Activated naive CD4-positive, alpha-beta T cell treated with anti-CD3 and anti-CD28 coated beads, Interleukin-2, amount 50 U/mL, for 16 hours (primary cell): ENCODE measurements at places on chromosomes 2 and 18.

- no peak for DNase-seq
Measured at GRCh38 chr2:15651367-15651727, 59.7 kb downstream of the DDX1 start.

DNA sequence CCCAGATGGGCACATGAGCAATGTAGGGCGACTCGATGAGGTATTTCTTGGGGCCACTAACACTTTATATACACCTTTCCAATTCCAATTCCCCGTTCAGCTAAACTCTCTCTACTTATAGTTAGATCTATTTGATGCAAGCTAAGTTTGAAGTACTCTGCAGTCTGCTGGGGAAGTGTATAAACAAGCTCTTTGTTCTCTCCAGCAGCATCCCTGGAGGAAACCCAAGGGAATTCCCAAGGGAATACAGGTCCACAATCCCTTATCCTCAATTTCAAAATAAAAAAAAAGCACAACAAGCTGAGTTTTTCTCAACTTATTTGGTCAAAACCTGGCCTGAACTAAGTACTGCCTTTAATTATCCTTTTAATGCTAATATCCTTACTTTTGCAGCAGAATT is 433.3 kb downstream of the NBAS start:
- no peak for DNase-seq

- no peak for DNase-seq
Measured at GRCh38 chr2:27527182-27527581, 30.5 kb downstream of the GCKR start.

DNA sequence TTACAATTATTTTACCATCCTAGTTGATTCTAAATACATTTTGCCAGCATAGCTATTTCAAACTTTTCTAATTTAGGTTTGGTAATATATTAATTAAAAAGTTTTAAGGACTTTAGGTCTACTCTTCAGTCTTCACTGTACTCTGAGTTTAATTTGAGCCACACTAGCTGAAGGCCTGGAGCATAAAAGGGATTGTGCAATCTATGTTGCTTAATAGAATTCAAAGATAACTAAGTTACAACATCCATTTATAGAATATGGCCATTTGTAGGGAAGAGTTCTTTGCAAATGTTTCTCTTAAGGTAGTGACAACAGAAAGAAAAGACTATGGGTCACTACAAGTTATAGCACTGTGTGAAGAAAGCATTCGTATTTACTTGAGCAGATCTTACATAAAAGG is 702.2 kb upstream of the NRXN1 start:
- no peak for DNase-seq

GRCh38 chr18:11807233-11807632 is 44.0 kb upstream of the CHMP1B start:
- DNase-seq: no peak

DNA sequence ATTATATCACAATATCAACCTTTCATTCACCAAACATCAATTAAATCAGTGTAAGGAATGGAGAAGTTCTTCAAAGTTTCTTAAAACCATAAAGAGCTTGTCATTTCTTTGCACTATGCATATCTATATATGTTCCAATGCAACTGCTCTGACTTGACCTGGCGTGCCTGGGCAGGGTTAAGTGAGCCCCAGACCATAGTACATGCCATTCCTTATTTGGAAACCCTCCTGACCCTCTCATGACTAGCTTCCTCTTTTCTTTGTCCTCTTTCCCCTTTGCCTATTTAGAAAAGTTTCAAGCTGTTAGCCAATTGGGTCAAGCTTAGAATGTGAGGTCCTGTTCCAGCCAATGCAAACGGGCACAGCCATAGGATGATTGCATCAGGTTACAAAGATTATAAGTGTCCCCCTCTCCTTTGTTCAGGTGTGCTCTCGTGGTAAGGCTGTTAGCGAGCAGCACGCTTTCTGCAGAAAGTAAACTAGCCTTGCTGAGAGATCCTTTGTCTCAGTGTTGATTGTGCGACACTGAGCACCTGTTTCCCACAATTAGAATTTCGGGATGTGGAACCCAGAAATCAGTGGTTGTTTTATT is 78.2 kb upstream of the UXS1 start:
- DNase-seq: no peak

GRCh38 chr2:39059366-39059952 is 61.4 kb downstream of the SOS1 start:
- DNase-seq: no peak

DNA sequence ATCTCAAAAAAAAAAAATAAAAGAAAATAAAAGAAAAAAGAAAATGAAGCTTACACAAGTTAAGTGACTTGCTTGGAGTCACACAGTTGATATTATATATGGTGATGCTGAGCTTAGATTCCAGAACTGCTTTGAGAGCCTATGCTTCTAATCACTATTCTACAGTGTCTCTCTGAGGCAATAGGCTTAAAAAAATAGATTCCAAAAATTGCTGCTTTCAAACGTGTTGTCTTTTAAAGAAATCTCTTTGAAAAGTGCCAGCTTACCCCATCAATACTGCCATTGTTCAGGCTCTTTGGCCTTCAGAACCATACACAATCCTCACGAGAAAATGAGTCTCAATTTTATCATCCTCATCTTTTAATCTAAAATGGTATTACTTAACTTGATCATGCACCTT is 102.6 kb downstream of the CDK15 start:
- DNase-seq: no peak

DNA sequence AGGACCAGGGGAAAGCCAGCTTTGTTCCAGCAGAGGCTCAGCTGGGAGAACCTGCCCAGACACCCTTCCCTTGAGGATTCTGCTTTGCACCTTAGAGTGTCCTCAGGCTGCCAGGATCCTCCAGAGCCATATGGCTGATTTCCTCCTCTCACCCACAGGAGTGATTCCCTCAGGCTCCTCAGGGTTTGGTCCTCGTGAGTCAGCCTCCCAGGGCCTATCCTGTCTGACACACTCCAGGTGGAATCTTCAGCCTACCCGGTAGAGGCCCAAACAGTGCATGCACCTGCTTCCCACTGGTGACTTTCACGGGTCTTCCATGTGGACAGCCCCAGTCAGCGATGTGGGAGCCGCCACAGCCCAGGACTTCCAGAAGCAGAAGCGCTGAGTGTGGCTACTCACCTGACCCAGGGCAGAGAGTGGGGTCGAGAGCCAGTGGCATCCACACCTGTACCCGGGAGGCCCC is 73.3 kb downstream of the TFCP2L1 start:
- no peak for DNase-seq

GRCh38 chr2:118539290-118539689 is 308.2 kb downstream of the EN1 start:
- DNase-seq: no peak

DNA sequence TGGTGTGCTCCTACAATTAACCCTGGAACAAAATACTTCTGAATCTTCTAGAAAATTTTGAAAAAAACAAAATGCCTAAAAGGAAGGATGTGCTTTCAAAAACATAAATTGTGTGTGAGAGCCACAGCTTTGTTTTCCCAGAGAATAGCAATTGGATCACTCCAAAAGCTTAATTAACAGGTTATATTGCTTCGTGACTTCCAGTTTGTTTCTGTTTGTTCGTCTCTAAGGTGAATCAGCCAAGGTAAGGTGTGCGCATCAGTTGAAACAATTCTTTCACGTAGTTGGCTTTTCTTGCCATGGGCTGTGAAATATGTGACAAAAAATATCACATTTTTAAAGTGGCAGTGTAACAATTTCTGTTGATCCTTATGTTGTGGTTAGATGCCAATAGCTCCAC is 90.3 kb upstream of the BARD1 start:
- DNase-seq: no peak

DNA sequence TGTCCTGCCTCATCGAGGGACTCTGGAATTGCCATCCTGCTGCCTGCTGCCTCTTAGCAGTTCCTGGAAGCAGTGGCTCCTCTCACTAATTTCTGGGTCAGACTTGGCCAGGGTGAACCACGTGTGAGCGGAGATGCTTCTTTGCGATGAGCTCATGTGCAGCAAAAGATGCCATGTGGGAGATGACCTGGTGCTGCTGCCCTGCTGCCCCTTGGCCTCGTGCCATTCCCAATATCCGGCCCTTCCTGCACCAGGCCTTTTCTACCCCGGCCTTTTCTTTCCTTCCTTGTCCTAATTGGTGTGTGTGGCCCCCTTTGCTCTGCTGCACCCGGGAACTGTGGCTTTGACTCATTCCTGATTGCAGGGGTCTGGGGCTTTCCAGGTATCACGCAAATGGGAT is 296.9 kb upstream of the HS6ST1 start:
- DNase-seq: no peak

DNA sequence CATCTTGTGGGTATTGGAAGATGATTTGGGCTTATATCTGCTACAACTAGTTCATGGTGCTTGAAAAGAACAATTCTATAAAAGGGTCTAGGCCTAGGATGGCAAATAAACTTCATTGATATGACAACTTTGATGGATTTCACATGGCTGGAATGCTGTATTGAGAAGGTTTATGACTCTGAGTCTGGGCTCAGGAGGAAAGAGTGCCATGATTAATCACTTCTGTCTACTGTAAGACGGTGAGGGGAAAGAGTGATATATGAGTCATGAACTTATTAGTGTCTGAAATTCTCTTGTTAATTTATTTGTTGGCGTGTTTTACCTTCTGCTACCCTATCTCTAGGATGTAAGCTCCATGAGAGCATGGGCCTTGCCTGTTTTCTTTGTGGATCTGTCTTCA is 17.0 kb upstream of the ADCYAP1 start:
- no peak for DNase-seq

GRCh38 chr2:60540074-60540473 is 13.4 kb downstream of the BCL11A start:
- no peak for DNase-seq

DNA sequence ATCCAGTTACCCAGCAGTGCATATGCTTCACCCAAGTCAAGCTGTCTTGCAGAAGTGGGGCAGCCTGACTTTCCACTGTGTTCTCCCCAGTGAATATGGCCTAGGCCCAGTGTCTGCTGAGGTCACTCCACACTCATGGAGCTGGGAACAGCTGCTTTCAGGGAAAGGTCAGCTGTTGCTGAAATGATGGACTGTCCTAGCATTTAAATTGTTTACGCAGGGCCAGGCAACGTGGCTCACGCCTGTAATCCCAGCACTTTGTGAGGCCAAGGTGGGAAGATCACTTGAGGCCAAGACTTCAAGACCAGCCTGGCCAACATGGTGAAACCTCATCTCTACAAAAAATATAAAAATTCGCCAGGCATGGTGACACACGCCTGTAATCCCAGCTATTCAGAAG is 86.5 kb downstream of the LIPG start:
- DNase-seq: no peak

DNA sequence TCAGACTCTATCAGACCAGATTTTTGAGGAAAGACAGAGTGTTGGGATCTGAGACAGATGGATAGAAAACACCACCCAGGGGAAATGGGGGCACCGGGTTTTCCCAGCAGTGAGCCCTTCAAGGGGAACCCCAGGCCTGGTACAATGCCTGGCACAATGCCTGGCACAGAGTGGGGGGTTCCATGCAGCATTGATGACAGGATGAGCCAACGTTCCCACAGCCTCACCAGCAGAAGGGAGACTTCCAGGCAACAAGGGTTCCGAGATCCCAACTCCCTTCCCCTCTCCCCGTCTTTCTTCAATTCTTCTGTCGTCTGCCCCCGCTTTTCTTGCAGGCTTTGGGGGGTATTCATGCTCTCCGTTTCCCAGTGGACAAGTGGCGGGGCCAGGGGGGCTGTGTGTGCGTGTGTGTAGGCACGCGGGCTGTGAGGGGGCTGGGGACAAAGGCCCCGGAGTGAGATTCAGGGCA is 132.1 kb upstream of the HAAO start:
- no peak for DNase-seq

DNA sequence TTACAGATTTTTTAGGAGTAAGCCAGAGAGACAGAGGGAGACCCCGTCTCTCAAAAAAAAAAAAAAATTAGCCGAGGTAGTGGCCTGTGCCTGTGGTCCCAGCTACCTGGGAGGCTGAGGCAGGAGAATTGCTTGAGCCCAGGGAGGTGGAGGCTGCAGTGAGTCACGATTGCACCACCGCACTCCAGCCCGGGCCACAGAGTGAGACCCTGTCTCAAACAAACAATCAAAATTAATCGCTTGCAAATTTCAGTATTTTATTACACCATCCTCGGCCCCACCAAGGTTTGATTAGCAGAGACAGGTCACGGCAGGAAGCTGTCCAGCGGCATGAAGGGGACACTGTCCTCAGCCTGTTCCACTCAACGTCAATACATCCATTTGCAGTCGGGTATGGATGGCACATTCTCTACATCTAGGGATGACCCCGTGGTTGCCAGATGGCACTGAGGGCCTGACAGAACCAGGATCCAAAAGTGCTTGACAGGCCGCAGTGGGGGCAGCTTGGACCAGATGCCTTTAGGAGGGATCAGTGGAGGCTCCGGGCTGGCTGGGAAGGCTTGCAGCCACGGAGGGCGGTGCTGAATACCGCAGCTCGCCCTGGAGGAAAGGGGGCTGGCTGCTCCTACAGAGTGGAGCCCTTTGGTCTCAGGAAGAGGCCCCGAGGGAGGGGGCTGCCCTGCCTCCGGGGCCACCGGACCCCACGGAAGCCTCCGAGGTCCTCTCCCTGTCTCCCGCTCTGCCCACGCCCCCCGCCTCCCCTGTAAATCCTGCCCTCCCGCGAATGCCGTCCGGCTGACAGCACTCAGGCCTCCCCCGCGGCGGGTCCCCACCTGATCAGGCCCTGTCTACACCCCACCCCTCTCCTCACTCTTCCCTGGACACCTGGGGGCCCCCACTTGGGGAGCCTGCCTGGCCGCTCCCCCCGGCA is 13.1 kb downstream of the ASPRV1 start:
- no peak for DNase-seq

DNA sequence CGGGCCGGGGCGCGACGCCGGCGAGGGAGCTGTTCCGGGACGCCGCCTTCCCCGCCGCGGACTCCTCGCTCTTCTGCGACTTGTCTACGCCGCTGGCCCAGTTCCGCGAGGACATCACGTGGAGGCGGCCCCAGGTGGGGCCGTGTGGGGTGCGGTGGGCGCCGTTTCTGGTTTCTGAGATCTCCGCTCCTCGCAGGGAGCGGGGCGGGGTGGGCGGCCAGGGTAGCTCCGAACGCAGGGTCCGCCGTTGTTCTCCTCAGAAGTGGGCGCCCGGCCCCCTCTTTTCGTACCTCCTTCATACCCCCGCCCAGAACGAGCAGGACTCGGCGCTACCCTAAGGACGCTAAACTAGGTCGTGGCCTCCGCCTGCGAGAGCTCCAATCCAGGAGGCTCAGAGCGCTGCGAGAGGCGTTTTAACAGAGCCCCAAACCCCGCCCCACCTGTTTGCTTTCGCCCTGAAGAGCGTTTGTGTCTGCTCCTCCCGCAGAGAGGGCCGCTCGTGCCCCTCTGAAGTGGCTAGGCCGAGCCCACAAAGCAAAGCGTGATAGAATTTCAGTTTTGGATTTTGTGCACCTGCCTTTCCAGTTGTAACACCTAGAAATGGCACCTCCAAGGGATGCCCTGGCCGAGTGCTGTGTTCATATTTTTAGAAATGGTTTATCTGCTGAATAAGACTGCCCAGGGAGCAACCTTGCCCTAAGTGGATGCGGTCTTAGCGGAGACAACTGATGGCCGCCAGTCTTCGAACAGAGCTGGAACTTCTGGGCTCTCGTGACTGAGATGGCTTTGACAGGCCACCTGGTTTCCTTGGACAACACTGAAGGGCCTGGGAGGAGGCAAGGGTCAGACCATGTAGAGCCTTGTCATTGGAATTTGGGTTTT is 626 bp downstream of the CAPN10 start:
- peak; percentile 68 for DNase-seq
